Epithelial cell of proximal tubule (primary cell): ENCODE measurements at places on chromosomes 7 and 10. TPM values are rescaled to one million over a fixed set of nuclear protein-coding genes. Genes with fewer than 3 reads are reported as not detected.

The ADIRF gene
- total RNA-seq = 0.72 and 1.4 TPM in 2 replicates

The ANKIB1 gene
- total RNA-seq = 20.9 and 27.3 TPM in 2 replicates

The BNIP3 gene
- total RNA-seq = 123 and 463 TPM in 2 replicates

GRCh38 chr7:81684514-81685269 is 85.2 kb downstream of the HGF start:
- peak; percentile 99 for DNase-seq

GRCh38 chr10:61961278-61961677 is 59.8 kb downstream of the ARID5B start:
- no peak for DNase-seq

GRCh38 chr10:26881600-26882331 is 21.0 kb upstream of the ABI1 start:
- DNase-seq = no peak

DNA sequence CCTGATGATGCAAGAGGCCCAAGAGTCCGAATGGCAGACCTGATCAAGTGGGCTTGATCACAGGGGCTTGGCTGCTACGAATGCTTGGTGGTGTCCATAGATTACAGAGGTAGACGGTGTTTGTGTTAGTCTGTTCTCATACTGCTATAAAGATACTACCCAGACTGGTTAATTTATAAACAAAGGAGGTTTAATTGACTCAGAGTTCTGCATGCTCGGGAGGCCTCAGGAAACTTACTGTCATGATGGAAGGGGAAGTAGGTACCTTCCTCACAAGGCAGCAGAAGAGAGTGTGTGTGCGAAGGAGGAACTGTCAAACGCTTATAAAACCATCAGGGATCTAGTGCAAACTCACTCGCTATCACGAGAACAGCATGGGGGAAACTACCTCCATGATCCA is 268.9 kb upstream of the KLF6 start:
- no peak for DNase-seq

GRCh38 chr10:24703700-24704099 is 20.0 kb downstream of the ARHGAP21 start:
- DNase-seq = no peak
